HEK293T (cell line): ENCODE measurements at places on chromosomes 1 and 21.

GRCh38 chr21:16420031-16420724 is 690.4 kb downstream of the USP25 start:
- peak; percentile 62 for DNase-seq

GRCh38 chr1:30860320-30860652 is 48.3 kb downstream of the SDC3 start:
- no peak for DNase-seq

DNA sequence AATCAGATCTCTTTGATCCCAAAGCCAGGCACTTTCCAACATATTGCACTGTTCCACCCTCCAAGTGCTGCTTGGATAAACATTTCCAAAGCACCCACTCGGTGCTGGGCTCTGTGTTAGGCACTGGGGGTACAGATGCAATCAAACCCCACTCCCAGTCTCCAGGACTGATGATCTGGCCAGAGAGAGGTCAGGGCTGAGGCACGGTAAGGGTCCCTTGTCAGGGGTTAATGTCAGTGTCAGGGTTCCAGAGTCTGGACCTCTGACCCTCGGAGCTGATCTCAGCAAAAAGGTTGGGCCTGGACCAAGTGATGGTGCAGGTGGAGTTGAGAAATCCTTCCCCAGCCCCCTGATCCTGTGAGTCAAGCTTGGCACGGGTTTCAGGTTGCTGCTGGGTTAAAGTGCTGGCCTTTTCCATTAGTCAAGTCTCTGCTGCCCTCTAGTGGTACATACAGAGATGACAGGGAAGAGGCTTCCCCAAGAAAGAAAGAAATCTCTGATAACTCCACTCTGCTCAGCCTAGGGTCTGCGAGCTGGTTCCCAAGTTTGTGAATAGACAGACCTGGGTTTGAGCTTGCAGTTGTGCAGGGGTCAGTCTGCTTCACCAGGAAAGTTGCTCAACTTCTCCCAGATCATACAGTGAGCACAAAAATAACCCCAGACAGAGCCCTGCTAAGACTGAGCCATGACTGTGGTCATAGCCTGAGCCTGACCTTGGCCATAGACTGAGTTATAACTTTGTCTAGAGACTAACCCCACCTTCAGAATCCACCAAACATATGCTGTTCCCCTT is 74.6 kb downstream of the DMRTA2 start:
- peak; percentile 75 for DNase-seq

DNA sequence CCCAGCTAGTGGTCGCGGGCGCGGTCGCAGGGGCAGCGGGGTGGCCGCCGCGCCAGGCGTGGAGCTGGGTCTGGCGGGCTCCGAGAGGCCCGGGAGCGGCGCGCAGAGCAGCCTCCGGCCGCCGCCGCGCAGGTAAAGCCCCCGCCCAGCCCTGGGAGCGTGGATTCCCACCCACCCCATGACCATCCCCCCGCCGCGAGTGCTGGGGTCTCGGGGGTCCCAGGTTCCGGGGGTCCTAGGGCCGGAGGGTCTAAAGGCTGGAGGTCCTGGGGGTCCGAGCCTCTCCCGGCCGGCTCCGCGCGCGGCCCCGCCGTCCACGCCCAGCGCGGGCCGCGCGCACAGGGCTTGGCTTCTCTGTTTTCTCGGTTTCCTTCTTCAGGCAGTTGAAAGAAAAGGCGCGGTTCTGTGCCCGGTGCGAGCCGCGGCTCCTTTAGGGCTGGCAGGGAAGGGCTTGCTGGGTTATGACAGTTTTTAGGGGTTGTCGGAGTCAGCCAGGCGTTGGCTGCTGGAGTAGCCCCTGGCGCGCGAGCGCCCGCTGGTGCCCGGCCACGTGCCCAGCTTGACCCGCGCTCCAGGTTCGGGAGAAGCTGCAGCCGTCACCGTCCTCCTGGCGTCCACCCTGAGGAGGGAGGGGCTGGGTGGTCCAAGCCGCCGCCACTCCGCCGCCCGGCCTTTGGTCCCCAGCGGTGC is 359 bp downstream of the LRRC3 start:
- peak; percentile 59 for DNase-seq

DNA sequence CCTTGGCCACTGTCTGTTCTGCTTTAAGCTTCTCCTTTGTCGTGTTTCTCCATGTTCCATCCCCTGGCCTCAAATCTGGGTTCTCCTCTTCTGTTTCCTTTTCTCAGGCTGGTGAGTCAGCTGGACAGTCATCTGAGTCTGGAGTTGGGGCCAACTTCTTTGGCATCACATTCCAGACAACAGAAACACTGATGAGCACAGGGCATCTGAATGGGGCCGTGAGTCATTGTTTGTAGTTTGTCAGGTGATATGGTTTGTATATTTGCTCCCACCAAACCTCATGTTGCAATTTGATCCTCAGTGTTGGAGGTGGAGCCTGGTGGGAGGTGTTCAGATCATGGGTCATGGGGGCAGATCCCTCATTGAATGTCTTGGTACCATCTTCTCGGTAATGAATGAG is 14.3 kb upstream of the OLIG2 start:
- DNase-seq, result no peak

GRCh38 chr1:187626056-187626455 is 797.3 kb downstream of the PLA2G4A start:
- no peak for DNase-seq

DNA sequence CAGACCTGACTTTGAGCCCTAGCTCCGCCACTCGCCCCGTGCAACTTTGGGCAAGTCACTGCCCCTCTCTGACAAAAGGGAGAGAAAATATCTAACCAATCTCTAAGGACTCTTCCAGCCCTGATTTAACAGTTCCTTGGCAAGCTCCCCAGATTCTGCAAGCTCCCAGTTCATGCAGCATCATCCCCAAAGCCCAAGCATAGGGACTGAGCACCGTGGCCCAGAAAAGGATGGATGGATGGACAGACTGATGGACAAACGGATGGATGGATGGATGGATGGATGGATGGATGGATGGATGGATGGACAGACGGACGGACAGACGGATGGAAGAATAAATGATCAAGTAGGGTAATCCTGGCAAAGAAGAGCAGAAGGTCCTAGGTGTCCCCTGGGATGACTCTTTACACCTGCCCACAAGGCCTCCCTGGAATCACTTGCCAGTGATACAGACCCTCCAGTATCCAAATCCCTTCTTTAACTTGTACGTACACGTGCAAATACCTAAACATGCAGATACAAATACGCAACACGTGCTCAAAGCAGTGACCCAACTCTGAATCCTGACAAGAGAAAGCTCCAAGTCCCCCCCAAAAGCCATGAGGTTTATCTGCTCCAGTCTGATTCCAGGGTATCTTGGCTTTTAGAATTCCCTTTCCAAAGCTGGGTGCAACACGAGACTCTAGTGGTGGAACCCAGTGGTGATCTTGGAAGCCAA is 16.0 kb downstream of the IFFO2 start:
- DNase-seq, result no peak

- DNase-seq, result no peak
Measured at GRCh38 chr21:39111931-39112550, 71.2 kb downstream of the PSMG1 start.

DNA sequence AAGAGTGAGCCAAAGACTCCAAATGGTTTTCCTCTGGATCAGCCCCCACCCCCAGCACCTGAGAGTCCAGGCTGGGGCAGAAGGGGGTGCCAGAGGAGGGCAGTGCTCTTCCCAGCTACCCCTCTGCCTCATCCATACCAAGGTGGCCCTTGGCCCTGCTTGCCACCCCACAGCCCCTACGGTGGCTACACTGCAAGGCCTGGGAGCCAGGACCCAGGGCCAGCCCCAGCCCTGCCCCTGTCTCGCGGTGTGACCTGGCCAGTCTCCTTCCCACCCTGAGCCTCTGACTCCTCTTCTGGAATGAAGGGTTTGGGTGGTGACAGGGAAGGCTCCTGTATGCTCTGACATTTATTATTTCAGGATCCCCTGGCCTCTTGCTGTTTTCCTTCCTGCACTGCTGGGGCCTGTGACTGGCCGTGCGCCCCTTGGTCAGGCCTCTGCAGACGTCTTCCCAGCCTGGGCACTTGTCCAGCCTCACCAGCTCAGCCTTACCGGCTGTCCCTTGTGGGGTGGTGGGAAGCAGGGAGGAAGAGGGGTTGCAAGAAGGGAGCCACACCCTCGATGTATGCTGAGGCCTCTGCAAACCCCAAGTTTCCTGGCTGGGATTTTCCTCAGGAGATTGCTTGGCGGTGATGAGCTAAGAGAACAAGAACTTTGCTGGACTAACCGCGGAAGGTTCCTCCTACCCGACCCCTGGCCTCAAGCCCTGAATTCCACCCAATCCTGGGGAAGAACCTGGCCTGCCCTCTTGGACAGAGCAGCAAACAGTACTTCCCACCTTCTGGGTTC is 13.5 kb downstream of the ASAP3 start:
- no peak for DNase-seq

DNA sequence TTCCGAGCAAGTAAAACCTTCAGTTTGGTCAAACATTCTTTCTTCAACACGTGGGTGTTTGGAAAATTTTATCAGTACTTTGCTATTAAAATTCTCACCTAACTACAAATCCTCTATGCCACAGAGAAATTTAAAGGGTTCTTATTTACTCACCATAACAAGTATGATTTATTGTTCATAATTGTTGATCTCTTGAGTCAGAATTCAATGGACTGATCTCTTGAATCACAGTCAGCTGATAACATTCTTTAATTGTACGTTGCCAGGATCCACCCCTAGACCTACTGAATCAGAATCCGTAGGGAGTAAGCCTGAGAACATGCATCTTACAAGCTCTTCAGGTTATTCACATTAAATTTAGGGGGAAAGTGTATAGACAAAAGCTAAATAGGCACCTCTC is 51.2 kb downstream of the DIPK1A start:
- DNase-seq, result no peak

GRCh38 chr1:228366866-228367741 is 39.5 kb downstream of the TRIM11 start:
- DNase-seq, result no peak

DNA sequence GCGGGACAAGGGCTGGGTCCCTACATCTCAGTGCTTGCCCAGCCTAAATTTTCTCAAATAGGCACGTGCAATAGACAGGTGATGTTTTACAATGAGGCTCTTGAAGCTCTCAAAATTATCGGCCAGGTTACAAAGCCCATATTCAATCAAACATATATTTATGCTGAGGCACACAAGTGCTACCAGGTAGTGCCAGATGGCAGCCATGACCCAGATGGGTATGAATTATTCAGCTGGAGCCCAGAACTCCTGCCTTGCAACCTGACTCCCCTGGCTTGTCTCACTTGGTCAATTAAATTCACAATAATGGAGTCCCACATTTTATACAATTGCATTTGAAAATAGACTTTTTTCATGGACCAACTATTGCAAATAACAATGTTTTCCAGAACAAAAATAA is 12.3 kb upstream of the ADAM30 start:
- no peak for DNase-seq

- DNase-seq, result no peak
Measured at GRCh38 chr21:45991606-45992300, 10.2 kb downstream of the COL6A1 start.

DNA sequence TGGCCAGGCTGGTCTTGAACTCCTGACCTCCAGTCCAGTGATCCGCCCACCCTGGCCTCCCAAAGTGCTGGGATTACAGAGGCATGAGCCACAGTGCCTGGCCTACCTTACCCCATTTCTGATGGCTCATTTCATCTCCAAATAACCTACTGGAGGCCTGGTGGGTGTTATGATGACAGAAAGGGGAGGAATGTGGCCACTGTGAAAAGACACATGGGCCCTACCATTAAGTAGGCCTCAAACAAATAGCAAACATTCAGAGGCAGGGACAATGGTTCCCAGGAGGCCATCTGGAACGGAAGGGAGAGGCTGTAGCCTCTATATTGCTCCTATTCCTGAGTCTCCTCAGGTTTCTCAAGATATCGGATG is 932 bp upstream of the FCRLA start:
- no peak for DNase-seq

- DNase-seq, result no peak
Measured at GRCh38 chr1:198939286-198939685, 300.4 kb downstream of the PTPRC start.

DNA sequence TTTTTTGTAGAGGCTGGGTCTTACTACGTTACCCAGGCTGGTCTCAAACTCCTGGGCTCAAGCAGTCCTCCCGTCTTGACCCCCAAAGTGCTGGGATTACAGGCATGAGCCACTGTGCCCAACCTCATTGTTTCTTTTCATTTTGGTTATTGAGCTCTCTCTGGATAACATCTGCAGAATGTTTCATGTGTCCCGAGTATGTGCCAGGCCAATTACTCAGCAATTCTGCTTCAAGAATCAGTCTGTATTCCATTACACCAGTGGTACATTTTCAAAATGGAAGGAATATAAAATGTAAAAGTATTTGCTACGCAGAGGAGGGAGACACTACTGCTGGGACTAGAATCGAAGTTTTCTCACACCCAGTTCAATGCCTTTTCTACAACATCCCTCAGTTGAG is 1.7 kb upstream of the ELOA start:
- DNase-seq, result no peak

DNA sequence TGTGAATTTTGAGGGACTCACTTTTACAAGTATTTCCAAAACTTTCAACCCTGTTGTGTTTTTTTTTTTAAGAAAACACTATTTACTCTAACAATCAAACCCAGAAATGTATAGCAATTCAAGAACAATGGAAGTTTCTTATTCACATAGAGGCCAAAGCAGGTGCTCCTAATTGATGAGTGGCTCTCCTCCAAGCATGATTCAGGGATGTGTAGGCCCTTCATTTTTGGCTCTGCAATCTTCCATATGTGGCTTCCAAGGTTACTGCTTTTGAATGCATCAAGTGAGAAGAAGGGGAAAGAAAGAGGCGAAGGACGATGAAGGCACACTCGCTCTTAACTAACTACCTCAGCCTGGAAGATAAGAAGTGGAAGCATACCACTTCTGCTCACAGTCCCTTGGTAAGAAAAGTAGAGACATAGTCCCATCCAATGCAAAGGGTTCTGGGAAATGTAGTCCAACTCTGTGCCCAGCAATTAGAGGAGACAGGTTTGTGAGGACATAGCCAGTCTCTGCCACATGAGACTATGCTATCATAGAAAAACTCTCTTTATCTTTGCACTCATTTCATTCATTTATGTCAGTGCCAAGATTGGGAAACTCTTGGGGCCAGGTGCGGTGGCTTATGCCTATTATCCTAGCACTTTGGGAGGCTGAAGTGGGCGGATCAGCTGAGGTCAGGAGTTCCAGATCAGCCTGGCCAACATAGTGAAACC is 46.0 kb downstream of the OPTC start:
- DNase-seq, result no peak

DNA sequence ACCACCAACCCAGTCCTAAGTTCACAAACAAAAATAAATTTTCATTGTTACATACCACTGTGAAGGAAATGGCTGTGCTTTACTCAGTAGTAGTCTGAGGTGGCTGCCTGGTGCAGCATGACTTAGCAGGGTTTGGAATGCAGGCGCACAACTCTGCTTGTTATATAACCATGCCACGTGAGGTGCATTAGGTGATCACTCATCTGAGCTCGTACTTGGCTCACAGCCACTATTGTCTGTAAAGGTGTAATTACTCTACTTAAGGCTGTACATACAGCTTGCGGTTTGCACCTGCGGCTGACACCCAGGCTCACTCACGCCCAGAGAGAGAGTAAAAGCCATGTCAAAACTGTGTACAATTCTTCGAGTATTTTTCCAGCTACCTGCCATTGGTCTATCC is 599.4 kb downstream of the LTN1 start:
- DNase-seq, result no peak
